Stimulated activated CD8-positive, alpha-beta memory T cell treated with anti-CD3 and anti-CD28 coated beads, Interleukin-7, amount 100 ng/mL, for 1 hour (primary cell): ENCODE measurements at places on chromosomes 4 and X.

GRCh38 chr4:38889143-38889542 lies 21.5 kb downstream of the FAM114A1 start:
- DNase-seq: no peak

- DNase-seq: no peak
These were observed 37.7 kb upstream of the OCIAD2 start for GRCh38 chr4:48944252-48944651.

GRCh38 chr4:26899991-26900390 lies 39.4 kb downstream of the STIM2 start:
- no peak for DNase-seq

DNA sequence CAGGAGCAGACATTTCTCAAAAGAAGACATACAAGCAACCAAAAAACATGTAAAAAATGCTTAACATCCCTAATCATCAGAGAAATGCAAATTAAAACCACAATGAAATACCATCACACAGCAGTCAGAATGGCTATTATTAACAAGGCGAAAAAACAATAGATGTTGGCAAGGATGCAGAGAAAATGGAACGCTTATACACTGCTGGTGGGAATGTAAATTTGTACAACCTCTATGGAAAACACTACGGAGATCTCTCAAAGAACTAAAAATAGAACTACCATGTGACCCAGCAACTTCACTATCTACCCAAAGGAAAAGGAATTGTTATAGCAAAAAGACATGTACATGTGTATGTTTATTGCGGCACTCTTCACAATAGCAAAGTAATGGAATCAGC lies 71.5 kb downstream of the PPP4R3C start:
- no peak for DNase-seq

DNA sequence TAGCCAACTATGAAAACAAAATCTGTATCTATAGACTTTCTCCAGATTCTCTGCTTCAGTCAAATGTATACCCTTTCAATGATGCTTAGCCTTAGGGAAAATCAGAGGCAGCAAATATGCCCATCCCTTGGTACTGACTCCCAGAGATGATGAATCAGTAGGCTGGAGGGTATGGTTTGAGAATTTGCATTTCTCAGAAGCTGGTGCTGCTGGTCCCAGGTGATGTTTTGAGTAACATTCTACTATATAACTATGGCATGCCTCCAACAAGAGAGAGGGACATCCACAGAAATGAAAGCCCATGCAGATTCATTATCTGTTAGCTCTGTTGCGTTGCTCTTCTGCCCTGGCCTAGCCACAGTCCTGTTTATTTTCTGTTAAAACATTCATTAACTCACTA lies 13.6 kb downstream of the TNIP3 start:
- no peak for DNase-seq

DNA sequence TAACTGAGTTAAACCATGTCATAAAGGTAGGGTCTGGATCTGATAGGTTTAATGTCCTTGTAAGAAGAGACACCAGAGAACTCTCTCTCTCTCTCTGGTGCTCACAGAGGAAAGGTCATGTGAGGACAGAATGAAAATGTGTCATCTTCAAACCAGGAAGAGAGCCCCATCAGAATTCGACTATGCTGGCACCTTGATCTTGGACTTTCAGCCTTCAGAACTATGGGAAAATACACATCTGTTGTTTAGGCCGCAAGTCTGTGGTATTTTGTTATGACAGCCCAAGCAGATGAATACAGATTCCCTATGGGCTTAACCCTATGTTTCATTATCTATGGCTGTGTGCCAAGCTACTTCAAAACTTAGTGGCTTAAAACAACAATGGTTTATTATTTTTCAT lies 105.5 kb upstream of the DDIT4L start:
- no peak for DNase-seq

DNA sequence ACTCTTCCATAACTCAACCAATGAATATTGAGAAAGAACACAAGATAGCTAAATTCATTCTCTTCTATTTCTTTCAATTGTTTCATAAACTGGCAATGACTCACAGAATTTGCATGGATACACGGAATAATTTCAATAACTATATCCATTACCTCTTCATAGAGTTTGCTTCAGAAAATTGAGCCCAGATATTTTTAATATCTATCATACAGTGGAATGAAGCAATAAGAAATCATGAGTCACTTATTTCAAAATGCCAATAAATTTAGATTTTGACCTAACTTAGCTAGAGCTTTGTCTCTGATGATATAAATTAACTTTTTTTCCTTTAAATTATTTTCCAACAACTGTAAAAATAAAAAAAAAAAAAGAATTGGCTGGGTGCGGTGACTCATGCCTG lies 22.2 kb upstream of the MANBA start:
- no peak for DNase-seq

DNA sequence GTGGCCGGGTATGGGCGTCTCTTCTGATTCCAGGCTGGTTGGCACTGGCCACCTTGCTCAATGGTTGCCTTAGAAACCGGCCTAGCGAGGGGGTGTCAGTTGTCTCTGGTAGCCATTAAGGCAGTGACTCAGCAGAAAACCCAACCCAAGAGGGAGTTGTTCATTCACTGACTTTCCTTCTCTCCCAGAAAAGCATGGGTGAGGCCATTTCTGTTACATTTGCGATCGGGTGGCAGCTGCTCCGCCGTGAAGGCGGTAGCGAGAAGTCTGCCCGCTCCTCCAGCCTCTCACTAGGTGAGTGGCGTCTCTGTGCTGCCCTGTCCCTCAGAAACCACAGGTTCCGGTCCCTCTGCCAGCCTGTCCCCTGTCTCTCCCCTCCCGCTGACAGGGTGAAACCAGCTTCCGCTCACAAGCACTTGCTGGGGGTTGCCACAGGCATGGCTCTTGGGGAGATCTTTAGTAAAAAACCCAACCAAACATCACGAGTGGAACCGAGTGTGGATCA lies 17.4 kb downstream of the IRAK1 start:
- no peak for DNase-seq

DNA sequence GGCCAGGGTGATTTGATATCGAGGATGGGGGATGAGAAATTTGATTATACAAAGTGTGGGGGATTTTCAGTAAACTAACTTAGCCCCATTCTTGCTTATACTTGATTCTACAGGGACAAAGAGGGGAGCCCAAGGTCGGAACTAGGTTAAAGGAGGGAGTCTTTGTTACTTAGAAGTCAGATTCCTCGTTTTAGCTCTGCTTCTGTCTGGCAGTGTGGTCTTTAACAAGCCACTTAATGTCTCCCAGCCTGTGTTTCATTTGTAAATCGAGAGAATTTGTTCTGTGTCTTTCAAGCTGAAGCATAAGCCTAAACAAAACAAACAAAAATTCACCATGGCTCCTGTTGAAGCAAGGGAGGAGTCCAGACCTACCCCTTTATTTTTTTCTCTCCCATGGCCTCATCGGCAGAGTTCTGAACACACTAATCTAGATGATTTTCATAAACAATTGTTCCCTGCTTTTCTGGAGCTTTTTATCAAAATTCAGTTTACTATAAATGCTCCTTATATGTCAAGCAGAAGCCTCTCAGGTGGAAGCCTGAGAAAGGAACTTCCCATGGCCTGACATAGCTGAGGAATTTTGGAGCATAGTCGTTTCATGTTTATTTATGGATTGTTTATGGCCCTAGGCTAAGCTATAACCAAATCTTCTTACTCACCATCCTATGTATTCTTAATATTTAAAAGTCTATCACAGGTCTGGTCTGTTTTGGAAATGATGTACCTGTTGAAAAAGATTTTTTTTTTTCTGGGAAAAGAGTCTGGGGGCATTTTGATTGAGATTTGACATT lies 62.6 kb upstream of the SYTL5 start:
- DNase-seq: no peak

DNA sequence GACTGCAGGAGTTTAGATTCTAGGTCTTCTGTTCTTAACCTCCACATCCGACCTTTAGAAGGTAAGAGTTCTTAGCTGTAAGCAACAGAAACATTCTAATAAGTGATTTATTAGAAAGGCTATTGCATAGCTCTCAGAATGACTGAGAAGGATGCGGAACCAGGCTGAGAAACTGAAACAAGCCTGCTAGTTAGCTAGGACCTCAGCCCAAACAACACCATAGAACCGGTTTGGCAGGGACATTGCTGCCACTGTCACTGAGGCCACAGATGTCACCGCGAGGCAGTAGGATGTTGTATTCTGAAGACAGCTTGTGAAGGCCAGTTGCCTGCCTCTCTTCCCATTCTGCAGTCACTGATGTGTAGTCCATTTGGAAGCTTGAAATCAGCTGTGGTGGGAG lies 160.0 kb upstream of the ARX start:
- DNase-seq: no peak

- no peak for DNase-seq
These were observed 13.3 kb downstream of the CETN2 start for GRCh38 chrX:152817078-152817764.

DNA sequence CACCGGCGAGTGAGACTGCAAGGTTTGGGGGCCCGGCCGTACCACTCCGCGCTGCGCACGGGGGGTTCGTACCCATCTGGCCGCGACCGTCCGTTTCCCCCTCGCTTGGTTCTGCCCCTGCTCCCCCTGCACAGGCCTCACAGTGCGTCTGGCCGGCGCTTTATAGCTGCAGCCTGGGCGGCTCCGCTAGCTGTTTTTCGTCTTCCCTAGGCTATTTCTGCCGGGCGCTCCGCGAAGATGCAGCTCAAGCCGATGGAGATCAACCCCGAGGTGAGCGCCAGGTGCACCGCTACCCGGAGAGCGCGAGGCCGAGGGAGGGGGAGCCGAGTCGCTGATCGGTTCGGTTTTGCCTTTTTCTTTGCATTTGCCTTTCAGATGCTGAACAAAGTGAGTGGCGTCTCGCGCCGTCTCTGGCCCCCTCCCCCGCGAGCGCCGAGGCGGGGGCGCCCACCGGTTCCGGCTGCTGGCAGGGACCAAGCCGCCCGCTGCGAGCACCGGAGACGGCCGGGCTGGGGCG lies at the start of gene UCHL1:
Gene UCHL1, plus strand, starts transcription at position 189 of the 517 bp plus-strand sequence. Its CDS starts 49 bp downstream, at position 238.
- no peak for DNase-seq

- no peak for DNase-seq
These were observed 44.2 kb downstream of the DLG3 start for GRCh38 chrX:70488856-70489255.

- no peak for DNase-seq
These were observed 19.7 kb downstream of the ZFX start for GRCh38 chrX:24169211-24169610.

DNA sequence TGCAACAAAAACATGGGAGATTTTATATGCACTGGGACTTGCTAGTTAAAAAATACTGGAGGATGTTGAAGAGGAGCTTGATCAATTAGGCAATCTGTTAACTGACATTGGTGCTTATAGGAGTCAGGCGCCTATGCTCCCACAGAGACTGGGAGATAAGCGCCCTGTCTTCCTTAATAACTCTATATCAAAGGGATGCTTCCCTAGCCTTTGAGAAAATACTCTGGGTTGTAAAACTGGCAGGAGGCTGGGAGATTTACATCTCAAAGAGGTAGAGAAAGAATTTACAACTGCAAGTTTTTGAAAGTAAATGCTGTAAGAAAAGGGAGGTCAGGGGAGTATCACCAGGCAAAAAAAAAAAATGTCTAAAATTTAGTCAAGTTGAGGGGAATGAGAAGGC lies 325.4 kb downstream of the PCDH10 start:
- no peak for DNase-seq

DNA sequence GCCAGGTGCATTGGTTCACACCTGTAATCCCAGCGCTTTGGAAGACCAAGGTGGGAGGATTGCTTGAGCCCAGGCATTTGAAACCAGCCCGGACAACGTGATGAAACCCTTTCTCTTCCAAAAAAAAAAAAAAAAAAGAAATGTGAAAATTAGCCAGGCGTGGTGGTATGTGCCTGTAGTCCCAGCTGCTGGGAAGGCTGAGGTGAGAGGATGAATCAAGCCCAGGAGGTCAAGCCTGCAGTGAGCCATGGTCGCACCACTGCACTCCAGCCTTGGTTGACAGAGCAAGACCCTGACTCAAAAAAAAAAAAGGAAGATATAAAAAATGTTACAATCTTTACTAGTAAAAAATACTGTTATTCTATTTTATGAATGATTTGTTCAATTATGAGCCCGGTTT lies 5.9 kb downstream of the FAM199X start:
- no peak for DNase-seq

- no peak for DNase-seq
These were observed 23.6 kb downstream of the SLC25A6 start for GRCh38 chrX:1368385-1368698.

- no peak for DNase-seq
These were observed 67.5 kb upstream of the SH3RF1 start for GRCh38 chr4:169338241-169338640.

GRCh38 chrX:110346681-110347080 lies 12.0 kb upstream of the RTL9 start:
- DNase-seq: no peak

DNA sequence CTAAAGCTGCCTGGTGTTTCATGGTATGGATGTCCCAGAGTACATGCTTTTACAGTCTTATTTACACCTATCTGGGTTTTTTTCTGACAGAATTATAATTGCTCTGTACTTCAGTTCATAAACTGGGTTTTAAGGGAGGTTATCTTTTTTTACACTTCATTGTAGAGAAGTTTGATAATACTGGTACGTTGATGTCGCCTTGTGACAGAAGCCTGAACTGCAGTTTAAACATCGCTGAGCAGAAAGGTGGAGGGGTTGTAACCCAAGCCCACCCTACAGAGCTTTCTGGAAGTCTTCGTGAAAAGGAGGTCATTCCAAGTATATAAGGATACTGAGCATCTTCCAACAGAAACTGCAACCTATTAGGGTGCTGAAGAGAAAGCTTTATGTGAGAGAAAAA lies 46.4 kb downstream of the BEX1 start:
- no peak for DNase-seq

DNA sequence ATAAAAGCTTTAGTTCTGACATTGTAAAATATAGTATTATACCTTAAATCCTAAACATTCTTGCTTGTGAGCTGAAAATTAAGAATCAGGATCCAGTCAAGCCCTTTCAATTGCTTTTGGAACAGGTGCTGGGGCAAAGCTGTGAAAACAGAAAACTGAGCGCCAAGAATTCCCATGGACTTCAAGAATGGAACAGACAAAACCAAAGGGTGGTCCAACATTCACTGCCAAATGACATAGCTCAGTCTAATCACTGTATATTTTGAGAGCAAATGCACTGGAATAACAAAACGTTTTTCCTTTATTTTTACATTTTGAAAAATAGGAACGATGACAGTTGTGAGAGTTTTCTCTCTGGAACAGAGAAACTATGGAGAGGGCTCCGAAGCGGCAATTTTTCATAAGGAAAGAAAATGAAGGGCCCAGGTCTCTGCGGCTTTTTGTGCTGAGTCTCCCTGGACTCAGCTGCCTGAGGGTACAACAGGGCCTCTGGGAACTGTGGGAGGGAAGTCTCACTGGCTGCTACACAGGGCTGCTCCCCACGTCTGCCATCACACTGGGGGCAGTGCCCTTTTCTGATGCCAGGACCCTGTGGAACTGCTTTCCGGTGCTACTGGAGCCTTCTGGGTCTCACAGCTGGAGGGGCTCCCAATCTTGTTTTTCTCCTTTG lies 56.0 kb upstream of the BMPR1B start:
- DNase-seq: no peak

GRCh38 chr4:8334786-8335460 lies 65.4 kb downstream of the HTRA3 start:
- no peak for DNase-seq

GRCh38 chr4:153204247-153204671 lies at the start of gene TRIM2:
Gene TRIM2 (plus strand): TSS chr4:153204443. CDS start chr4:153204531, 88 bp downstream.
- no peak for DNase-seq

- DNase-seq: no peak
These were observed 965.4 kb upstream of the GRIA3 start for GRCh38 chrX:122218666-122219065.
